ENCODE measurements at places on chromosomes 2 and 18. TPM values are rescaled to one million over a fixed set of nuclear protein-coding genes. Genes with fewer than 3 reads are reported as not detected.

- no peak for DNase-seq
Observed at GRCh38 chr18:75607701-75608100, 180.2 kb upstream of the SMIM21 start.

- DNase-seq: no peak
Observed at GRCh38 chr2:61926531-61927477, 21.3 kb downstream of the COMMD1 start.

GRCh38 chr18:22470248-22471235 is 52.8 kb upstream of the CTAGE1 start:
- no peak for DNase-seq

DNA sequence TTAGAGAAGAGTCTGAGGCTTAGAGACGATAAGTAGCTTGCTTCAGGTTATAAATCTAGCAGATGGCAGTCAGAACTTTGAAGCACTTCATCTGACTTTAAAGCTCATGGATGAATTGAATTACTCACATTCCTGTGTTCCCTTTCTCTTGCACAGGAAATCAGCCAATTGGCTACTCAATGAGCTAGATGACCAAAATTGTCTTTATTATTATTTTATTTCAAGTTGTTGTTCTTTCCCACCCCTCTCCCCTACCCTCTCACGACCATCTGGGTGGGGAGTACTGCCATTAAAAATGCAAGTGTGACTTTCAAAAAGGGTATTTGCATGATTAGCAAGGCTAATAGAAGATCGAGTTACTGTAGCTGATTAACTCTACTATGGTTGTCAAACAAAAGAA is 491.1 kb downstream of the NR4A2 start:
- DNase-seq: no peak

The C2orf78 gene
- total RNA-seq: 0.51 TPM
